ENCODE measurements at places on chromosomes 2 and 18. TPM values are rescaled to one million over a fixed set of nuclear protein-coding genes. Genes with fewer than 3 reads are reported as not detected.

- H3K36me3 ChIP-seq: no peaks in the 10 kb centered on the region
- no peak for DNase-seq
- H3K27ac ChIP-seq: no peak overlapping the region
- H3K4me1 ChIP-seq: no peaks in the 10 kb centered on the region
These were observed 130.2 kb downstream of the FAM124B start for GRCh38 chr2:224271617-224272236.

GRCh38 chr2:209314653-209315052, 109.2 kb upstream of the MAP2 start:
- no peak overlapping the region for H3K4me3 ChIP-seq
- H3K36me3 ChIP-seq: no peaks in the 10 kb centered on the region
- H3K27ac ChIP-seq: no peak overlapping the region
- no peaks in the 10 kb centered on the region for H3K27me3 ChIP-seq
- DNase-seq: no peak

DNA sequence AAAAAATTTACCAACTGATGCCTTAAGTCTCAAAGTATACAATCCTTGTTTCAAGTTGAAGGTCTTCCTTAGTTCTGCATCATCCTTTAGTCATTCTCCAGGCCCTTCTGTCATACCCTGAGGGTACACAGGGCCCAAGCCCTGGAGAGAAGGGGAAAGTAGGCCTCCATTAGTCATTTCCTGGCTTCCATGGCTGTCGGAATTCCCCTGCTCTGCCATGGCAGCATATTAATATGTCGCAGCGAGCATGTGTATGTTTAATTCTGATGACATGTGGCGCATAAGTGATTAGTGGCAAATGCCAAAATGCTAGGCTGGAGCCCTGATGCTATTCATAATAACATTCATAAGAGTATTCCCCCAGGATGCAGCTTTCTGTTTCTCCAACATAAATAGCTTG, 22.1 kb downstream of the GPR39 start:
- DNase-seq: no peak
- H3K27me3 ChIP-seq: no peaks in the 10 kb centered on the region
- H3K27ac ChIP-seq: no peak overlapping the region
- no peaks in the 10 kb centered on the region for H3K4me1 ChIP-seq
- H3K36me3 ChIP-seq: no peaks in the 10 kb centered on the region

The COL5A2 gene
- 34.7 TPM for total RNA-seq

The SGPP2 gene
- total RNA-seq: not detected
